ENCODE measurements at places on chromosomes 13 and 19. TPM values are rescaled to one million over a fixed set of nuclear protein-coding genes. Genes with fewer than 3 reads are reported as not detected.

Gene POSTN
- not detected for total RNA-seq

Gene CYP2A6
- not detected for total RNA-seq

Gene FCER2
- not detected for total RNA-seq

Gene RFPL4A
- 0.66 TPM for total RNA-seq

Gene FAM124A
- total RNA-seq, result 3.2 TPM

Gene SSC5D
- total RNA-seq, result 0.77 TPM

Gene ZNF850
- total RNA-seq, result 0.33 TPM

Gene PKN1
- total RNA-seq, result 78.9 TPM

Gene SERPINE3
- not detected for total RNA-seq

Gene KBTBD6
- total RNA-seq, result 6.2 TPM

Gene DKKL1
- 0.80 TPM for total RNA-seq

Gene DNAJC15
- 0.11 TPM for total RNA-seq

Gene PSG3
- not detected for total RNA-seq

Gene CLEC4G
- total RNA-seq, result not detected

Gene RB1
- total RNA-seq, result 16.6 TPM

Gene UCHL3
- total RNA-seq, result 46.9 TPM

Gene PEPD
- 117 TPM for total RNA-seq

Gene ZNF556
- not detected for total RNA-seq

Gene FGF22
- 0.87 TPM for total RNA-seq

Gene SLC6A16
- total RNA-seq, result 1.3 TPM

Gene ZNF20
- 0.11 TPM for total RNA-seq

Gene ZNF177
- 0.74 TPM for total RNA-seq

Gene NCR1
- not detected for total RNA-seq

Gene MYO1F
- 0.33 TPM for total RNA-seq

Gene PSG11
- not detected for total RNA-seq

Gene AMH
- 22.3 TPM for total RNA-seq

Gene ZNF835
- not detected for total RNA-seq

Gene PDX1
- 0.09 TPM for total RNA-seq

Gene CCL25
- total RNA-seq, result not detected

Gene PEG3
- total RNA-seq, result not detected

Gene KLK1
- not detected for total RNA-seq

Gene NTF4
- 0.65 TPM for total RNA-seq

Gene GZMM
- not detected for total RNA-seq

Gene S1PR4
- not detected for total RNA-seq

Gene CALM3
- total RNA-seq, result 247 TPM

Gene ZNF567
- 14.0 TPM for total RNA-seq

Gene NCCRP1
- total RNA-seq, result 1.2 TPM

Measured in A549 treated with ZK216348 at 1 μM for 4 hours (cell line).